8988T (cell line): ENCODE measurements at places on chromosomes 13 and 19.

DNA sequence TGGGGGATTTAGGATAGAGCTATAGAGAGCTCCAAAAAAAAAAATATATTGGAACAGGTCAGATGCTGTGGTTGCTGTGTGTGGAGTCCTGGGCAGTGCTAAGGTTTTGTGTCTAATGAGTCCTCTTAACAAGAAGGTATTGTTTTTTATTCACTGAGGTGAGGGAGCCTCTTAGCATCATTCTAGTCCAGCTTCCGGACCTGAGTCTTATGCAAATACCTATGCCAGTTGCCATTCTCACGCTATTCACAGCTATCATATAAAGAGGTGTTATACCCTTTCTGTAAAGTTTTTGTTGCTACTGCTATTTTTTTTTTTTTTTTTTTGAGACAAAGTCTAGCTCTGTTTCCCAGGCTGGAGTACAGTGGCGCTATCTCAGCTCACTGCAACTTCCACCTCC, 1.4 kb downstream of the NLRP2 start:
- no peak for DNase-seq

GRCh38 chr19:4233282-4233853, 4.0 kb downstream of the EBI3 start:
- DNase-seq: no peak

DNA sequence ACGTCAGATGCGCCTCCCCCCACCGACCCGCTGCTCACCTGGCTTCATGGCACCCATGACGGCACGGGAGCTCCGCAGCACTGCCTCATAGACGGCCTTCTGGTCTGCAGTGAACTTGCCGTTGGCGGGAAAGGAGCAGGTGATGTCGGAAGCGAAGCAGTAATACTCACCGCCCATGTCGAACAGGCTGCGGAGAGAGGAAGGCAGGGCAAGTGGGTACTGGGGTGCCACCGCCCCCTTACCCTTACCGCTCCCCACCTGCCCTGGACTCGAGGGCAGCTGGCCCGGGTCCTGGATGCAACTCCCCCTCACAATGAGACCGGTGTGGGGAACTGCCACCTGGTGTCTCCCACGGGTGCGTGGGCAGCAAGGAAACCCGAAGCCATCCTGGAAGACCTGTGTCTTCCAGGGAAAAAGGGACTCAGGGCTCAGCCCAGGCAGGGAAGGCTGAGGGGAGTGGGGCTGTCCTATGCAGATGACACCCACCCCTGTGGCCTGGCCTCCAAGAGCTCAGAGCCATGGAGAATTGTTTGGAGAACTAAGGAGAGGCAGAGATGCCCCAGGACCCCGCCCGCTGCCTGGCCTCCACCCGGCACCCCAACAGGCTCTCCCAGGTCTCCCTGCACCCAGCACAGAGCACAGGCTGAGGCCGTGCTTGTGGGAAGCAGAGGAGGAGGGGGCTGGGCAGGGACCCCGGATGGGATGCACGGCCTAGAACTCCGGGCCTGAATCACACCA, 28.3 kb downstream of the CEBPG start:
- DNase-seq: no peak

GRCh38 chr13:43116242-43116641, 92.9 kb downstream of the DNAJC15 start:
- no peak for DNase-seq

DNA sequence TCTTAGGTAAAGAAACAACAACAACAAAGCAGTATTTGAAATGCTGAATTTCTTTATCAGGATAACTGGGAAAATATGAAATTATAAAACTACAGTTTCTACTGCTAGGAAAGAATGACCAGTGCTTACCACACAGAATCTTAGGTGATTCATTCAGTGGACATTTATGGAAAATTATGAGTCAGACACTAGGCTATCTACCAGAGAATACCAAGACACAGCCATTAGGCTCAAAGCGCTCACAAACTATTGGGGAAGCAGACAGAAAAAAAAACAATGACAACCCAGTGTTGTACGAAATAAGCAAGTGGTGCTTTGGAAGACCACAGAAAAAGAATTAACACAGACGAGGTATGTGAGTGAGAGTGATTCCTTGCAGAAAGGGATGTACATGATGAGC, 1019.5 kb downstream of the PCDH9 start:
- peak; percentile 9 for DNase-seq

DNA sequence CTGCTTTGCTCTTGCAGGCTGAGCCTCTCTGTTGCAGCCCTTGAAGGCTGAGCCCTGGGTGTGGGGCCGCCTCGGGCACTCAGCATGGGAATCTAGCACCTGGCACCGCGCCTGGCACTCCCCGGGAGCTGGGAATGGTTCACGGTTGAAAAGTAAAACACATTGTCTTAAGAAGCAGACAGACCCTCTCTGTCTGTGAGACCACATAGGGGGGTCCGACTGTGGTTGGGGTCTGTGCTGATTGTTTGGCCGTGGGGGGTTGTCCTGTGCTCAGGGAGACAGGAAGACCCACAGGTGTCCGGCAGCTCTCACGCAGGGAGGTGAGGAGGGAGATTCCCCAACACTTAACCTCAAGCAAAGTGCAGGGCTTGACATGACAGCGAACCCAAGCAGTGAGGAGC, 64.8 kb downstream of the SOX1 start:
- DNase-seq: no peak

- no peak for DNase-seq
These were observed 453.6 kb downstream of the IRS2 start for GRCh38 chr13:109332506-109333499.

DNA sequence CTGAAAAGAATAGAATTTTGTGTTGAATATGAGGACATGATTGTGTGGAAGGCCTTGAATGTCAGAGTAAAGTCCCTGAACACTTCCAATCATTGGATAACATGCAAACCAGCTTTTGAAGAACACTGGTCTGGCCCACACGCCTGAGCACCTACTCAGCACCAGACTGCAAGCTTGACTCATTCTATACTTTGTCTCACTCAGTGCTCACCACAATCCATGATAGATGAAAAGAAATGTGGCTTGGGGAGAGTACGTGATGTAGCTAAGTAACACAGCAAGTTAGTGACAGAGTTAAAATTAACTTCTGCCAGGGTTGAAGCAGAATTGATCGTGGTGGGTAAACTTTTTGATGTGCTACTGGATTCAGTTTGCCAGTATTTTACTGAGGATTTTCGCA, 12.0 kb downstream of the DLEU7 start:
- DNase-seq: no peak

DNA sequence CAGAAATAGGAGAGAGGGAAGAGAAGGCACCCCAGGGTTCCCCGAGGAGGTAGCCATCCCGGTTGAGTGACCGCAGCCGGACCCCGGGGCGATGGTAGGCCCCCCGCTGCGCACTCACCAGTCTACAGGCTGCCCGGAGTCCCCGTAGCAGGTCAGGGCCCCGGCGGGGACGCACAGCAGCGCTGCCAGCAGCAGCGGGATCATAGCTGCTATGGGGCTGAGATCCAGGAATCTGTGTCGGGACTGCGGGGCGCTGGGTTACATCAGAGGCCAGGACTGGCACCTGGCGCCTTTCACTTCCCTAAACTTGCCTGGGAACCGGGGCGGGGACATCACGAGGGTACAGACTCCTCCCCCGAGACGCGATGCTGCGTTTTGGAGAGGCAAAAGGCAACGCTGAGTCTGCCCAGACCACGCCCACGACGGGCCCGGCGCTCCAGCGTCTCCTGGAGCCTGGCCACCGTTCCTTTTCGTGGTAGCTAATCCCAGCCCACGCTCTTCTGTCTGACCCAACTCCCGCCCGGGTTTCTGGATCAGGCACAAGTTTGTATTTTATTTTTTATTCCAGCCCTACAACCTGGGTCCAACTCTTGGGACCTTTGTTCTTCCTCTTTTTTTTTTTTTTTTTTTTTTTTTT, at the start of gene DNASE2:
TSS of gene DNASE2 (minus strand) at position 278 of the 637 bp plus-strand sequence. CDS start at position 204, 74 bp downstream.
- peak; percentile 95 for DNase-seq

GRCh38 chr19:10061717-10062310, 24.3 kb upstream of the SHFL start:
- DNase-seq: no peak

GRCh38 chr13:45490068-45490467, 25.3 kb downstream of the COG3 start:
- no peak for DNase-seq

- DNase-seq: no peak
These were observed 7.8 kb downstream of the GPR183 start for GRCh38 chr13:99299256-99299919.

DNA sequence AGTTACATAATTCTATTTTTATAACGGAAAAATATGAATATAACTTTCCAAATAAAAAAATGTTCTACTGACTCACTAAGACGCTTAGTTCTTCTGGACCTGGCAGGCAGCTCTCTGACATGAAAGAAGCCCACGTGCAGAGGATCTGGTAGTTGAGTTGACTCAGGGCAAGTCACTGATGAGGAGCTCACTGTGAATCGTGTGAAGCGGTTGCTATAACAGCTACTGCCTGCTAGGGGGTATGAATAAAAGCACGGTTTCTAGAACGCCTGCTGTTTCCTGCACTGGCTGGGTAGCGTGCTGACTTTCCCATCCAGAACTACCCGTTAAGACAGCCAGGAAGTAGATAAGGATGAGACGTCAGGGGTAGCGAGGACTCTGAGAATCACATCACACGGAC, 54.7 kb upstream of the WASF3 start:
- no peak for DNase-seq

GRCh38 chr13:80037505-80037888, 303.4 kb downstream of the SPRY2 start:
- no peak for DNase-seq

- DNase-seq: peak; percentile 93
These were observed 94.9 kb upstream of the MCF2L start for GRCh38 chr13:112873851-112874750.

- no peak for DNase-seq
These were observed 351.3 kb downstream of the SLITRK1 start for GRCh38 chr13:83531022-83531421.

- DNase-seq: peak; percentile 76
These were observed 15.9 kb downstream of the ZNF787 start for GRCh38 chr19:56105090-56105701.

DNA sequence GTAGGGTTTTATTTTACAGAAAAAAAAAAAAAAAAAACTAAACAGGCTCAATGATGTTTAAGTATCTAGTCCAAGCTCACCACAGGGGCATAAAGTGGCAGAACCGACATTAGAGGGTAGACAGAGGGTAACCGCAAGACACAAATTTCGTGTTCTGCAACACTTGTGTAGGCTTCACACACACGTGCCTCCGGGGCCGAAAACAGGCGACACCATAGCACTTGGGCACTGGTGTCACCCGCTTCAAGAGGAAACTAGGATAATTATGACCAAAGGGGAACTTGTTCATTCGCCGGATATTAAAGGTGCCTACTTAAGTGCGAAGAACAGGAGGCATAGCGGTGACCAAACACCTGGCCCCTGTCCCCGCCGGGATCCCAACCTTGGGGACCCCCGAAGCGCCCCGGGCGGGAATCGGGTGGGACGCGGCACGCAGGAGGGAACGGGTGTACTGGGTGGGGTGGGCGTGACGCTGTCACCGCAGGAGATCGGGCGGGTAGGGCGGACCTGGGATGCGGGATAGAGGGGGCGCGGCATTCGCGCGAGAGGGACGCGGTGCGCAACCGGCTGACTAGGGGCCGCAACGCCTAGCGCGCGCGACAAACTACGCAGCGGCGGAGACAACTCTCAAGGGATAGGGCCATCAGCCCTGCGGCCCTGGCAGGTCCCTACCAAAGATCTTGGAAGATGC, 558 bp downstream of the MZT1 start:
- DNase-seq: no peak
